ENCODE measurements at places on chromosomes 12 and 14.
A peak's percentile ranks its signal among the peaks of the same experiment; 100 is the strongest.

DNA sequence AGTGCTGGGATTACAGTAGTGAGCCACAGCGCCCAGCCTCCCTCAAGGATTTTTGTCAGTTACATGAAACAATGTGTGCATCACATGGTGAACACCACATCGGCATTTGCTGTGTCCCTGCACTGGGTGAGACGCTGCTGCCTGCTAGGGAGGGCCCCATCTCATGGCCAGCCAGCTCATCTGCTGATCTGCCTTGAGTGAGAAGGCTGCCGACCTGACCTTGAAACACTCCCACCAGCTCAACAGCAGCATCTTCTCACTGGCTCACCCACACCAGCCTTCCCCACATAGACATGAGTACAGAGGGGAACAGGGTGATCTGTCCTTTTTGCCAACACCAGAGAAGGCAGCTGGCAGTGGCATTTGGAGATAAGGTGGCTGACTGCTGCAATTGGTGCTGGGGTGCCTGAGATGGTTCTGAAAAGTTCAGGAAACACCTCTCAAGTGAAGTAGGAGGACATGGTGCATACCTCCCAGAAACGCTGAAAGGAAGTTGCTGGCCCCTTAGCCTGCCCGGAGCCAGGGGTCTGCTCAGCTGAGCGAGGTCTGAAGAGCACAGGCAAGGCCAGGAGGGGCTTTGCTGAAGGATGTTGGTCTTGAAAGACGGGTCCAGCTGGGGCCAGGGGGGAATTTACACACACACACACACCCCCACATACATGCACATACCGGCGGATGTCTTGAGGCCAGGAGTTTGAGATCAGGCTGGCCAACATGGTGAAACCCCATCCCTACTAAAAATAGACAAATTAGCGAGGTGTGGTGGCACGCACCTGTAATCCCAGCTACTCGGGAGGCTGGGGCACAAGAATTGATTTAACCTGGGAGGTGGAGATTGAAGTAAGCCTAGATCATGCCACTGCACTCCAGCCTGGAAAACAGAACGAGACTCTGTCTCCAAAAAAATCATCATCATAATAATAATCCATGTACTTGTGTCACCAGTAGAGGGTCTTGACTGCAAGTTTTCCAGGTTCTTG is 14.3 kb upstream of the PPP1R13B start:
- H3K36me3 ChIP-seq: peaks cover under 1% of the 10 kb centered on the region
- H3K27ac ChIP-seq: no peak overlapping the region
- no peaks in the 10 kb centered on the region for H3K4me1 ChIP-seq
- H3K27me3 ChIP-seq: peaks cover 11% of the 10 kb centered on the region
- DNase-seq: no peak
- no peak overlapping the region for H3K4me3 ChIP-seq

DNA sequence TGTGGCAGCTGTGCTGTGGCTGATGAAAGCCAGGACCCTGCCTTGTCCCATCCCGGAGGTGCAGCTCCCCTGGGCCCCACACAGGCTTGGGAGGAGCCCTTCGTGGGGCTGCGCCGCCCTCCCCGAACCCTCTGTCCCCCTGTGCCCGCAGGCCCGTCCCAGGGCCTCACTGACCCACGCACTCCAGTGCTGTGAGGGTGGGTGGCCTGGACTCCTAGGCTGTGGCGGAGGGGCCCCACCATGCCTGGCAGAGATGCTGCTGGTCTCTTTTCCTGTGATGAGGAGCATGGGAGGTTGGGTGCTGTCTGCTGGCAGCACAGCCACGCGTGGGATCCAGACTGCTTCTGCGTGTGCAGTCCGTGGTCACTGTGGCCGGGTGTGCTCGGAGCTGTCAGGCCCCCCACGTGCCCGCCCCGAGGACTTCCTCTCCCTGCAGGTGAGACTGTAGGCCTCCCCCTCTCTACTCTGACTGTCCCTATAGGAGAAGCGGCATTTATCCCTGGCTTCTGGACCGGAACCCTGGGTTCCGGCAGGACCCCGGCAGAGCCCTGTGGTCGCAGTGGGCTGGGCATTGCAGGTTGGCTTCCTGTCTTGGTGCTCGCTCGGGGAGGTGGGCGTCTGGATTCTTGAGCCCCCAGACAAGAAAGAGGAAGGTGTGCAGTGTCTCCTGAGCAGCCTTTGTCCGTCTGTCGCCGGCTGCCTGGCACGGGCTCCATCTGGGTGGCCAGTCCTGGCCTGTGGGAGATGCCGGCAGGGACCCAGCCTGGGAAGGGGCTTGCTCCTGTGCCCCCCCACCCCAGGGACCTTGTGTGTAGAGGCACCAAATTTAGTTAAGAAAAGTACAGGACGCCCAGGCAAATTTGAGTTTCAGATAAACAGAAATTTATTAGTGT is 2.3 kb downstream of the MTA1 start:
- H3K36me3 ChIP-seq: peaks cover 8% of the 10 kb centered on the region
- peaks cover 25% of the 10 kb centered on the region for H3K4me1 ChIP-seq
- H3K27ac ChIP-seq: peak overlapping the region; percentile 86
- no peaks in the 10 kb centered on the region for H3K27me3 ChIP-seq

DNA sequence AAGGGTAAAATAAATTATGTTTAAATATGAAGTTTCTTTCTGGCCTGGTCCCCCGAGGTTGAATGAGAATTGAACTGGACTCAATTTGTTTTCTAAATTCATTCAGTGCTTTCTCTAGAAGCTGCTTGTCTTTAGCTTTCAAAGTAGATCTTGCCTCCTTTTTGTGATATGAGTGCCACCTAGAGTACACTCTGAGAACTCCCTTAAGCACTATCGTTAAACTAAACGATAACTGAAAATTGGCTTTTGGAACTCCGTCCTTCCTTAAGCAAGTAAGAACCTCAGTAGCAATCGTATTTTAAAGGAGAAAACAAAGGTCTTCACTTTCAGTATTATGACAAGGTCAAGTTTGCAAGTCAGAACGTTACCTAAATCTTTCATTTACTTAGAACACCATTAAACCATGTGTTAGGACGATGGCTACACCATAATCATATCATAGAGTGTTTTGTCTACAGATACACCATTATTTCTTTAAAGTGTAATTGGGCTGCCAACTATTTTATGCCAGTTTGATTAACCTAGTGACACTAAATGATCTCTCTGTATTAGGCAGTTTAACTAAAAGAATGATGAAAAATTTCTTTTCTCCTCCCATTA is 364.8 kb downstream of the SNAPC1 start:
- no peaks in the 10 kb centered on the region for H3K36me3 ChIP-seq
- no peak overlapping the region for H3K4me3 ChIP-seq
- DNase-seq: no peak
- no peaks in the 10 kb centered on the region for H3K4me1 ChIP-seq
- H3K27ac ChIP-seq: no peak overlapping the region

- no peak for DNase-seq
- no peak overlapping the region for H3K4me3 ChIP-seq
- H3K4me1 ChIP-seq: no peaks in the 10 kb centered on the region
- H3K27ac ChIP-seq: no peak overlapping the region
Measured at GRCh38 chr12:108916336-108916735, 36.4 kb downstream of the DAO start.

DNA sequence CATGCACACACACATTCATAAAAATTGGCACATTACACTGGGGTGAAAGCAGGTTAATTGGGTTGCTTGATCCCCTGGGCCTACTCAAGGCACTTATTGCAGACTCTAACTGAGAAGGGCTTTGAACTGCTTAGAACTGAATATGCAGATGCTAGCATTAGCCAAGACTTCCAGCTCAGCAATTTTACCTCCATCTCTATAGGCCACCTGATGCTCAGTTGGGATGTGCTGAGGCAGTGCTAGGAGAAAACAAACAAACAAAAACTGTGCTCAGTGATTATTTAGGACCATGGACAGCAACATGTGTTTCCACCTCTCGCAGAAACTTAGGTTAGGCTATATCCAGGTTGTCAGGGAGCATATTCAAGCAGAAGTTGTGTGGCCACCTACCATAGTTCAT is 124.8 kb upstream of the WSCD2 start:
- H3K36me3 ChIP-seq: peaks cover under 1% of the 10 kb centered on the region
- H3K27ac ChIP-seq: no peak overlapping the region
- DNase-seq: no peak
- no peaks in the 10 kb centered on the region for H3K4me1 ChIP-seq
- H3K4me3 ChIP-seq: no peak overlapping the region

- H3K36me3 ChIP-seq: peaks cover 12% of the 10 kb centered on the region
- H3K4me3 ChIP-seq: peak overlapping the region; percentile 78
- no peak for DNase-seq
- peak overlapping the region; percentile 92 for H3K27ac ChIP-seq
- H3K4me1 ChIP-seq: peaks cover 55% of the 10 kb centered on the region
- H3K27me3 ChIP-seq: no peaks in the 10 kb centered on the region
Measured at GRCh38 chr14:50040401-50040775, 76.0 kb downstream of the VCPKMT start.

DNA sequence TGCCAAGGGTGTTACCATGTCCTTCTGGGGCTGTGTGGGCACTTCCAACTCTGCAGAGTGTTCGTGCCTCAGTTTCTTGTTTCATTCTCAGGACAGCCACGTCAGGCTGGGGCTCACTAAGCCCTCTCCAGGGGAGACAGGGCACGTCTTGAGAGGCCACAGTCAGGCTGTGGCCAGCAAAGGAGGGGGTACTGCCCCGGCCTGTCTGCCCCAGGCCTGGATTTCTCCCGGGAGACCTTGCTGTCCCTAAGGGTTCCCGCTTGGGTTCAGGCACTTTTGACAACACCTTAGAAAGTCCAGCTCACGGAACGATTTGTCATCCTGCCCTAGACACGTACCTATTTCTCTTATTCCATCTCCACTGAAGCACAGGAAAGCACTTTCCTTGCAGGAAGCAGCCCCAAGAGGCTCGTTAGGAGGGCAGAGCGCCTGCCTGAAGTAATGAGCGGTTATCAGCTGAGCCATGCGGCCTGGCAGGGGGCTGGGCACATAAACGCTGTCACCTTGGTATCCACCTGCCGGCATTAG is 290.4 kb upstream of the RTL1 start:
- peaks cover 10% of the 10 kb centered on the region for H3K27me3 ChIP-seq
- no peaks in the 10 kb centered on the region for H3K4me1 ChIP-seq
- peaks cover 1% of the 10 kb centered on the region for H3K36me3 ChIP-seq
- H3K4me3 ChIP-seq: no peak overlapping the region

DNA sequence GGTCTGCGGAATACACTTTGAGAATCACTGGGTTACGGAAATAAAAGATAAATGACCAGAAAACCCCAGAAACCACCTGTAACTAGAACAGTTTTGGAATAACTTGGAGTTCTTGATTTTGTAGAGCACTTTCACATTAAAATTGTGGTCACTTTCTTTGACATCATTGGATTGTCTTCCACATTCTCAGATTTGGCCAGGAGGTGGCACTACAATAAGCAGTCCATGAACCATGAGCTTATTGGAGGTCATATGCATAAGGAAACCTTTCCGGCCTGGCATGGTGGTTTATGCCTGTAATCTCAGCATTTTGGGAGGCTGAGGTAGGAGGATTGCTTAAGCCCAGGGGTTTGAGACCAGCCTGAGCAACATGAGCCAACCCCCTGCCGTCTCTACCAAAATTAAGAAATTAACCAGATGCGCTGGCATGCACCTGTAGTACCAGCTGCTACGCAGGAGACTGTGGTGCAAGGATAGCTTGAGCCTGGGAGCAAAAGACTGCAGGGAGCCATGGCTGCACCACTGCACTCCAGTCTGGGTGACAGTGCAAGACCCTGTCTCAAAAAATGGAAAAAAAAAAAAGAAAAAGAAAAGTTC is 107.7 kb upstream of the CAND1 start:
- no peak for DNase-seq
- no peaks in the 10 kb centered on the region for H3K36me3 ChIP-seq
